ENCODE measurements at places on chromosomes 3 and 15. TPM values are rescaled to one million over a fixed set of nuclear protein-coding genes. Genes with fewer than 3 reads are reported as not detected.

Gene C3orf80
- not detected for total RNA-seq

Gene ZMAT3
- 26.0 TPM for total RNA-seq

Gene TAGLN3
- not detected for total RNA-seq

Gene THAP10
- total RNA-seq, result 1.9 TPM

Gene SOX14
- not detected for total RNA-seq

Gene CASR
- not detected for total RNA-seq

Gene C2CD4A
- 4.2 TPM for total RNA-seq

Gene CADPS
- under 0.01 TPM for total RNA-seq

Gene HRG
- not detected for total RNA-seq

Gene DPPA2
- total RNA-seq, result not detected

Gene PLSCR2
- total RNA-seq, result not detected

Gene LOXL1
- 9.7 TPM for total RNA-seq

Gene NRG4
- not detected for total RNA-seq

Gene MSL2
- 12.9 TPM for total RNA-seq

Gene CHRM5
- not detected for total RNA-seq
